ENCODE measurements at places on chromosomes 7 and 10. TPM values are rescaled to one million over a fixed set of nuclear protein-coding genes. Genes with fewer than 3 reads are reported as not detected.

The TMEM225B gene
- not detected for total RNA-seq

The PRTFDC1 gene
- total RNA-seq = 8.1 TPM

The SOSTDC1 gene
- 4.7 TPM for total RNA-seq

The ORAI2 gene
- 3.3 TPM for total RNA-seq

DNA sequence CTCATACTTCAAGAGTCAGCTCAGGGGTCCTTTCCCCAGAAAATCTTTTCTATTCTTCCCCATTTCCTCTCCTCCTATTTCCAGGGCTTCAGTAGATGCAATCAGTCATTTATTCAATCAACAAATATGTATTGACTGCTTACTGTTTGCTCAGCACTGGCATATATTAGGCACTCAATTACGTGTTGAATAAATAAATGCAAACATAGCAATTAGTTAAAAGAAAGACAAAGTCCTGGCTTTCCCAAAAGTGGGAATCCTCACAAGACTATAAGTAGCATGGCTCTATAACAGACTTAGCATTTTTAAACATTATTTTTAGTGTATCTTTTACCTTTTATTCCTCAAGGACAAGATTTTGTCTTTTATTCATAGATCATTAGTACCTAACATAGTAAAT lies 111.6 kb downstream of the CHCHD3 start:
- no peaks in the 10 kb centered on the region for H3K36me3 ChIP-seq
- H3K27ac ChIP-seq = no peak overlapping the region
- no peaks in the 10 kb centered on the region for H3K27me3 ChIP-seq
- H3K4me1 ChIP-seq = no peaks in the 10 kb centered on the region

DNA sequence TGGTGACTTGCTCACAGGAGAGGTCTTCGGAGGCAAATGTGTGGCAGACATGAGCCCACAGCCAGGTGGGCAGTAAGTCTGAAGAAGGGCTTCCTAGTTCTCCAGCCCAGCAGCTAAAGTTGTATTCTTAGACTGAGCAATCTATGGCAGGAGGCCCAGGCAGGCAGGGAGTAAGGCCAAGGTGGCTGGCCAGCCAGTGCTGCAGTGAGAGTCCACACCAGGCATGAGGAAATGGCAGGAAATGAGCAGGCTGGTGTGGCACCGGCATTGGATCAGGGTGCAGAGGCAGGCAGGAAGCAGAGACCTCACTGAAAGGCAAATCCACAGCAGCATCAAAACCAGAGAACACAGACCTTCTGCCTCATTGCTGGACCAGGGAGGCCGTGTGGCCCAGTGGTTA lies 84.6 kb upstream of the PDE1C start:
- no peak overlapping the region for H3K27ac ChIP-seq
- H3K36me3 ChIP-seq = no peaks in the 10 kb centered on the region
- no peaks in the 10 kb centered on the region for H3K27me3 ChIP-seq
- no peak for DNase-seq
- no peak overlapping the region for H3K4me3 ChIP-seq

- H3K4me1 ChIP-seq = no peaks in the 10 kb centered on the region
- no peak overlapping the region for H3K27ac ChIP-seq
- no peaks in the 10 kb centered on the region for H3K36me3 ChIP-seq
- H3K4me3 ChIP-seq = no peak overlapping the region
Measured at GRCh38 chr10:109937460-109938065, 14.3 kb upstream of the XPNPEP1 start.

DNA sequence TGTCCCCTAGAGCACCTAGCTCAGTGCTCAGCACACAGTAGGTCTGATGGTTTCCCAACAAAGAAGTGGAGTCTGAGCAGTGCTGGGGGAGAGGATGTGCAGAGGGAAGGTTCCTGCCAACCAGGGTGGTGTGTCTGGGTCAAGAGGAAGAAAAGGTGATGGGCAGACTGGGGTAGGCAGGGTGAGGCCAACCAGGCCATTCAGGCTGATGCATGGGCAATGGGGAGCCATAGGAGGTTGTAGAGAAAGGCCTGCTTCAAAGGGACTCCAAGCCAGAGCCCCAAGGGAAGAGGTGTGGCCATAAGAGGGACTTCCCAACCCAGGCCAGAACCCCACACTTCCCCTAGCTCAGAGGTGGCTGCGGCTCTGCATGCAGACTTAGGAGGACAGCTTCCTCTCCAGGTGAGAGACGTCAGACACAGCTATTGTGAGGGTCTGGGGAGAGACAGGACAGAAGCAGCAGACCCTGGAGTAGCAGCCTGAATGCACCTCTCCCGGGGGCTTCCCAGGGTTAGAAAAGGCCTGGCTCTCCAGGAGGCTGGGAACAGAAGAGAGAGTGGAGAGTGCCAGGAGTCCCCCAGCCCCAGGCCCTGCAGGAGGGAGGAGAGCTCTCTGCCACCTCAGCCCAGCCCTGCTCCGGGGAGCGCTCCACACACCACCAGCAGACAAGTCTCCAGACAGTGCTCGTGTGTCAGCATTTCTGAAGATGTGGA lies 87.4 kb upstream of the ZMIZ1 start:
- H3K27me3 ChIP-seq = no peaks in the 10 kb centered on the region
- no peaks in the 10 kb centered on the region for H3K4me1 ChIP-seq
- H3K4me3 ChIP-seq = no peak overlapping the region
- no peaks in the 10 kb centered on the region for H3K36me3 ChIP-seq
- no peak overlapping the region for H3K27ac ChIP-seq

DNA sequence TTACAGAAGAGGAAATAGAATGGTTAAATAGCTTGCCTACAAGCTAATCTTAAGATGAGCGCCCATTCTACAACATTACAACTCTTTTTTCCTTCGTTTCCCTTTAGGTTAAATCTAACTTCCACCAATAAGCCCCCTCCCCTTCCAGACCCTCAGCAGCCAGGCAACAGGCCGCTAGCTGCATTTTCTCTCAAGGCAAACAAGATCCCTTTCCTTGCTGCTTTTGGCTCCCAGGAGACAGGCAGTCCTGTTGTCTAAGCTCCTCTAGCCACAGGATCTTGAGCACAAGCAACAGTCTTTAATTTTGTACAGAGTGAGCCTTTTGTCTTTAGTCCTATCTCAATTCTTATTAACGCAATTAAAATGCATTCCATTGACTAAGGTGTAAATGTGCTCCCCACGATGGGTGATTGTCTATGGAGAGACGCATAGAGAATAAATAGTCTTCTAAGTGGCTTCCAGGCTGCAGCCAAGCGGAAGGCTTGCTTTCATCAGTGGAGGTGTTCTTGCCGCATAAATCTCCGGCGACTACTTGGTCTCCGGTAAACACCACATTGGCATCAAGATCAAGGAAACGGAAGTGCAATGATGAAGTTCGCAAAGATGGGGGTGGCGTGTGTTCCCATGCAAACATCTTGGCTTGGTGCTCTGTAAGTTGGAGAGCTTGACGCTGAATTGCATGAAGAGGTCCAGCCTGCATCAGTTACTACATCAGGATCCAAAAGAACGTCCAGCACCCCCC lies 181.9 kb upstream of the LYZL2 start:
- peak; percentile 29 for DNase-seq
- no peaks in the 10 kb centered on the region for H3K4me1 ChIP-seq
- no peaks in the 10 kb centered on the region for H3K36me3 ChIP-seq
- H3K27ac ChIP-seq = peak overlapping the region; percentile 71
- no peak overlapping the region for H3K4me3 ChIP-seq

- no peak for DNase-seq
- no peaks in the 10 kb centered on the region for H3K27me3 ChIP-seq
- no peaks in the 10 kb centered on the region for H3K4me1 ChIP-seq
- no peak overlapping the region for H3K4me3 ChIP-seq
Measured at GRCh38 chr7:4823441-4824119, 38.2 kb downstream of the PAPOLB start.

Measured in colonic mucosa (tissue), 4 donors.